Breast epithelium (tissue), 4 donors: ENCODE measurements at places on chromosomes 3 and 15. TPM values are rescaled to one million over a fixed set of nuclear protein-coding genes. Genes with fewer than 3 reads are reported as not detected.

DNA sequence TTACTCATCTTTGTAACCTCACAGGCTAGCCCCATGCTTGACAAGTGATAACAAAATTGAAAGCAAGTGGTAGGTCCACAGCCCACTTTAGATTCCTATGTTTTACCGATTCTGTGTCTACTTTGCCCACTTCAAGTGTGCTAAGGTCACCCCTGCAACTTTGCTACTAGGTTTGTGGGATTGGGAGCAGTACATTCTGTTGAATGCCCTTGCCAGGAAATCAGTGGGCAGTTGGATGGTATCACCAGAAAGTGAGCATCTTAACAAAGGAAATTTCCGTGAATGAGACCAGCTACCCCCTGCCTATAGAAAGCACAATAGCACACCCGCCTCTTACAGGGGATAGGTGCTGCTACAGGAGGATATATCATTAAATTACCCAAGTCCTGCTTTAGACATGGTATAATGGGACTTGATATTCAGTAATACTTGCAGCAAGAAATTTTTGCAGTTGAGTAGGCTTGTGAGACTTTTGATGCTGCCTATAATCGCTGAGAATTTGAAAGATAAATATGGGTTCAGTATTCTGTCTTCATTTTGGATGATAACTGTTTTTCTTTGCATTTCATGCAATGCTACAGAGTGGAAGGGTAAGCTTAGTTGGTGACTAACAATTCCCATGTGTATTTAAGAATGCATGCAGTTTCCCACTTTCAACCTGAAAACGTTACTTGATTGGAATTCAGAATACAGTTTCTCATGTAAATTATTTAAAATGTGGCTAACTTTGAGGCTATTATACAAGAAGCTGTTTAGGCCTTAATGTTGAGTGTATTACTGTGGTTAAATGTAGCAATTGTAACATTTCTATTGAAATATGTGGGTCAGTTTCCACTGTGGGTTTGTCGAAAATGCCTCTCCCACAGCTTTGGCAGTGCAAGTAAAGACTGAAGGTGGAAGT lies 9.5 kb downstream of the EBLN2 start:
- no peak for DNase-seq

GRCh38 chr15:25688166-25688565 lies 175.0 kb downstream of the ATP10A start:
- DNase-seq: no peak

DNA sequence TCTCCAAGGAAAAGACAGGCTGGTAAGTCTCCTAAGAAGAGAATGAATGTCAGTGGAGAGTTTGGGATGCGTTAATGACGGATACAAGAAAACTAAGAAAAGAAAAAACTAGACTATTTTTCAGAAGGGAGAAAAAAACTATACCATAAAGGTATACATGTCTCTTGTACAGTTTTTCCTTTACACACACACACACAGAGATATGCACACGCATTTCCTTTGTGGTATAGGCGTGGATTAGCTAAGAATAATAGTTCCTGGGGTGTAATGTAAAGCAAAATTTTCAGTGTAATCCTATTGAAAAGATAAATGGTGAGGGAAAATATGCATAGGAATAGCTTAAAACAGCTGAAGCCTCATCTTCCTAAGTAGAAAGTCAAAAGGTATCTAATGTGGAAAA lies 36.3 kb downstream of the GABPB1 start:
- DNase-seq: no peak

DNA sequence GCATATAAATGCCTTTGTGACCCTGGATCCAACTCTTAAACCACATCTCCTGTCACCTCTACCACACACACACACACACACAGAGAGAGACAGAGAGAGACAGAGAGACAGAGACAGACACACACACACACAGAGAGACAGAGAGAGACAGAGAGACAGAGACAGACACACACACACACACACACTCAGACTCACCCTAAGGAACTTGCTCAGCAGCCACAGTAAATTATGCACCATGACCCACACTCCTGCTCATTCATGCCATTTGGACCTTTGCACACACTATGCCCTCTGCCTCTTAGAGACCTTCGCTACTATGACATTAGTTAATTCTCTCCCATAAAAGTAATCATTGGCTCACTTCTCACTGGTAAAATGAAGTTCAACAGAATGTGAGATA lies 275.7 kb downstream of the ADAMTSL3 start:
- DNase-seq: no peak

DNA sequence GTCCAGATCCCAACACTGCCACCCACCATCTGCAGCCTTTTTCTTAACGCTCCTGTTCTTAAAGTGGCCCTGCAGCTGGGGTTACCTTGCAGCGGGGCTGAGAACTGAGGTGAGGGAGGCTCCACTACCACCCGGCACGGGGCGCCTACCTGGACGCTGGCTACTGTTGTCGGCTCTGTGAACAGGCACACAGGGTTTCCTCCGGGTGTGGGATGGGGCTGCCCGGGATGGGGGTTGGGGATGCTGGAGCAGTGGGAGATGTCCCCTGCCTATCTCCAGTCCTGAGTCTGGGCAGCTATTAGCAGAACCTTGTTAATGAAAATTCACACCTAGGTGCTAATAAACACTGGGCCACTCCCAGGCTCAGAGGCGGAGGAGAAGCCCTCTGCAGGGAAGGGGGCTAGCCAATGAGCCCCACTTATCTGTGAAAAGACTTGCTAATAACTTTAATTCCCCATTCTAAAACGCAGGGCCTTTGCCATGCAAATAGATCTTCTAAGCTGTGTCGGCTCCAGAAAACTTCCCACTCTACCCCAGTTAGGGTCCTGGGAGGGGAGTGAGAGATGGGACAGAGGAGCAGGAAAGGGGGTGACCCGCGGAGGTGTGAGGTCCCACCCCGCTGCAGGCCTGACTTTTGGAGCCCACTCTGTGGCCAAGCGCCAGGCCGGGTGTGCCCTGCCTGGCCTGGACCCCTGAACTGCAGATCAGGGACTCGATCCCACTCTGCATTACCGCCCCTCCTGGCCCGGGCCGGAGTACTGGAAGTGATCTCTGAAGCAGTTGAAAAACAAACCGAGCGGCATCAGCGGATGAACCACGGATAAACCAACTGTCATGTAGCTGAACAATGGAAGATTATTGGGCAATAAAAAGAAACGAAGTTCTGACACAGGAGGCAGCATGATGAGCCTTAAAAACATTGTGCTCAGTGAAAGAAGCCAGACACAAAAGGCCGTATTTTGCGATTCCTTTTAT lies 3.1 kb downstream of the MESP1 start:
- DNase-seq: no peak

GRCh38 chr3:79012946-79013362 lies 754.8 kb downstream of the ROBO1 start:
- DNase-seq: no peak

DNA sequence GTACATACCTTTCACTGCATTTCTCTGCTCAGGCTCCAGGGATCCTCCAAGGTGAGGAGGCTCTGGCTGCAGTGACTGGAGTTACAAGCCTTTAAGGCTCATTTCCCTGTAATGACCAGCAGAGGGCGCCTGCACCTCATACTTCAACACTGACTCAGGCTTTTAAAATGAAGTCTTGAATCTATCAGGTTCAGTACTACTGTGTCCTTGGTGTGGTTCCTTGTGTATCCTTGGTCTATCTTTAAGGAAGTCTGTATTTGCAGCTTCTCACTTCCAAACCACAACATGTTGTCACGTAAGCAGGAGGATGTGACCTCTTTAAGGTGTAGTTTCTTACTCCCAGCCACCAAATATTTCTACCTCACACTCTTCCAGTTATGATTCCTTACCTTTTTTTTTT lies 122.5 kb upstream of the ZBED2 start:
- DNase-seq: peak; percentile 89

- DNase-seq: no peak
These were observed 103.1 kb upstream of the UNC13C start for GRCh38 chr15:53875139-53875538.

- no peak for DNase-seq
These were observed 29.0 kb downstream of the ABHD6 start for GRCh38 chr3:58266577-58266976.

DNA sequence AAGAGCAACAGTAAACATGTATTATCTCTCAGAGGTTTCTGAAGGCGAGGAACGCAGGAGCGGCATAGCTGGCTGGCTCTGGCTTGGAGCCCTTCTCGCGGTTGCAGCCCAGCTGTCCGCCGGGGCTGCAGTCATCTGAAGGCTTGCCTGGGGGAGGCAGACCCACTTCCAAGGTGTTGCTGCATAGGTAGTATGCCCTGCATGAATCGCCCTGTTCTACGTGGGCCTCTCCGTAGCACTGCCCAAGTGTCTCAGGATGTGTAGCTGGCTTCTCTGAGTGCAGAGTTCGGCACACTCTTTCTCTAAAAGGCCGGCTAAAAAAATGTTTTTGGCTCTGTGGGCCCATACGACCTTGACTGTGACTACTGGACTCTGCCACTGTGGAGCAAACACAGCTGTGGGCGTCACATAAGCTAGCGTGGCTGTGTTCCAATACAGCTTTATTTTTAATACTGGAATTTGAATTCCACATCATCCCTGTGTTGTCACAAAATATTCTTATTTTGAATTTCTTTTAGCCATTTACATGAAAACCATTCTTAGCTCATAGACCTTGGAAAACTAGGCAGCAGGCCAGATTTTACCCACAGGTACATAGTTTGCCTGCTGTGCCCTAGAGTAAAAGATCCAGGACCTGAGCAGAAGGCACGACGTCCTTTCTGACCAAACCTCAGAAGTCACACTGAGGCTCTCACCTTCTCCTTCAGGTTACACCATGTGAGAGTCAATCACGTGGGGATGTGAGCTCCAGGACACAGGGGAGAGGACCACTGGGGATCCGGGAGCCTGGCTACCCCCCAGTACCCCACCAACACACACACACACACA lies 55.9 kb downstream of the PGPEP1L start:
- DNase-seq: no peak

DNA sequence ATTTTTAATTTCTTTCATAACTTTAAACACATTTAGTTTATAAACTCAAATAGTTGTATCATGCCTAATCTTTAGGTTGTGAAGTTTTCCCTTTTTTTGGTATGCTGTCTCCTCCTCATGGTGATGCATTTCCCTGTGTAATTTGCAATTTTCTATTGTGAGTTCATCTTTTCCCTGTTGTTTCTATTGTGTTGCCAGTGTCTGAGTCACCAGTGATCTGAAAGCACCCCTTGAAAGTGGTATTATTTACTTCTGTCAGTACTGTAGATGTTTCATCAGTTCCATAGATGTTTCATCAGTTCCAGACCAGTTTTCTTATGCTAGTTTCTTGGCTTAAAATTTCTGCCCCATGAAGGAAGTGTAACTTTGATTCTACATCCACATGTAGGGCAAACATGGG lies 80.6 kb downstream of the OXSM start:
- DNase-seq: no peak

DNA sequence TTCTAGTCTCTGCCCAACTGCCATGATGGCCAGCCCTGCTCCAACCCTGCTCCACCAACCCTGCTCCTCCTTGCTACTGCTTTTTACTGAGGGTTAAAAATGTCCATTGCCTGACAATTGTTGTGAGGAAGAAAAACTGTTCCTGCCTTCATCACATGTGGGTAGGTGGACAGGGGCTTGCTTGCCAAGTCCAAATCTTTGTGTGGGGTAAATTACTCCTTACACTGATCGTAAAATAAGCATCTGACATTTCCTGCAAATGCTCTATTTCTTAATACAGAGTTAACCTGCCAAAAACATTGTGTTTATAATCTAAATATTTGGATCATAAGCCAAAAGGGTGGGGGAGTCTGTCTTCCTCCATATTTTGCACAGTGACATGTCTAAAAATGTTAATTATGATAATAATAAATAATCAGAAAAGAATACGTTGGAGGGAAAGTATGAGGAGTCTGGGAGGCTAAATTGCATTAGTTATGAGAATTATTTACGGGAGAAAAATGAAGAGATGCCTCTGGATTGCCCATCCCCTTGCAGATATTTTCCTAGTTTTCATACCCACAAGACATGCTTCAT lies 242.5 kb upstream of the TBL1XR1 start:
- DNase-seq: no peak

DNA sequence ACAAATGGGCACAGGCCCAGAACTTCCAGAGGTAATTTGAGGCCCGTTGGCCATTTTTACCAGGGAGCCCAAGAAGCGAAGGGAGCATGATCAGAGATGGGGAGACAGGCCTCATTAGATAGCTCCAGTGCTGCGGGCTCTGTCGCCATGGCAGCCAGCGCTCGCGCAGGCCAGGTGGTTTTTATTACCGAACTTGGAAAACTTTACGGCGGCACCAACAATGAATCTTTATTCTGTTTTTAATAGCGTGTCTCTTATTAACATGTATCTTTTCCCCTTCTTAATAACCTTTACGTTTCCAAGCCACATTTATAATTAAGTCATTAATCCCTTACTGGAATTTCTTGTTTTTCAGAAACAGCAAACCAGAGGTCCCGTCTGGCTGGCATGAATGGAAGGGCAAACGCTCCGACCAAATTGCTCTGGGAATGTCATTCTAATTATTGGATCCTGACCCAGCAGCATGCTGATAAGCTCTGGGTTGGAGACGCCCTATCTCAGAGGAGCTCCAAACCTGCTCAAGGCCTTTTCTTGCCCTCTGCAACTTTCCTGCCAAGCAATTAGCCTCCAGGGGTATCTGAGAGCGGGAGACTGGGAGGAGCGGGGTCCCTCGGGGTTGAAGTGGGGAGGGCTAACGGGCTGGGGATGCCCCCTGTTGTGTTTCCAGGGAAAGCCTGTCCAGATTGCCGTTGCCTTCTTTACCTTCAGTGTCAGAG lies 256.4 kb downstream of the TLE3 start:
- DNase-seq: no peak

DNA sequence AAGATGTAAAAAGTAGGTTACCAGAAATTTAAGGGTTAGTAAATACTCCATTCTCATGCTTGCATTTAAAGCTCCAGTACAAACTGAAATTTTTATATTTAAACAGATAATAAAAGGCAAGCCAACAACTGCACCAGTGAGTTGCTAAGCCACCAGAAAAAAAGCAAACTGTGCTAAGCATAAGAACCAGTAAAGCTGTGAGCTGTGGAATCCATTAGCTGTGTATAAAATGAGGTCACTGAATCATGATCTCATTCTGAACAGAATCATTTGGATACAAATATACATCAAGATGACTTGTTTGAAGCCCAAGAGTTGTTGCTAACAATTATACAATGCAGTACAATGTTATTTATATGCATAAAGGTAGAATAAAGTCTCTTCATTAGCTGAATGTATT lies 1312.2 kb downstream of the SI start:
- DNase-seq: no peak

GRCh38 chr15:90046289-90046688 lies 45.2 kb downstream of the ZNF710 start:
- DNase-seq: no peak

DNA sequence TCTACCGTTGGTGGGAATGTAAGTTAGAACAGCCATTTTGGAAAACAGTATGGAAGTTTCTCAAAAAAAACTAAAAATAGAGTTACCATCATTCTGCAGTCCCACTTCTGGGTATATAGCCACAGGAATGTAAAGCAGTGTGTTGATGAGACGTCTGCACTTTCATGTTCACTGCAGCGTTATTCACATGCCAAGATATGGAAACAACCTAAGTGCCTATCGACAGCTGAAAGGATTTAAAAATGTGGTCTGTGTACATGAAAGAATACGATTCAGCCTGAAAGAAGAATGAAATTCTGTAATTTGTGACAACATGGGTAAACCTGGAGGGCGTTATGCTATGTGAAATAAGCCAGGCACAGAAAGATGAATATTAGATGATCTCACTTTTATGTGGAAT lies 157.7 kb downstream of the THSD4 start:
- no peak for DNase-seq

Gene RIOX2
- total RNA-seq: 22.9 TPM

Gene ATP13A5
- 2.3 TPM for total RNA-seq

Gene TTLL13
- total RNA-seq: not detected

Gene NR1I2
- total RNA-seq: 0.32 TPM

Gene FBXO40
- not detected for total RNA-seq

Gene AMT
- total RNA-seq: 3.6 TPM

Gene IL17RE
- 11.5 TPM for total RNA-seq

Gene ZNF385D
- 3.2 TPM for total RNA-seq

Gene GPR62
- not detected for total RNA-seq
